ENCODE measurements at places on chromosomes 7 and 10. TPM values are rescaled to one million over a fixed set of nuclear protein-coding genes. Genes with fewer than 3 reads are reported as not detected.

The MMP21 gene
- total RNA-seq, result not detected

The ICA1 gene
- total RNA-seq, result 2.3 TPM

The CELF2 gene
- total RNA-seq, result 109 TPM

The KAZALD1 gene
- total RNA-seq, result 1.3 TPM

The PRKCQ gene
- total RNA-seq, result 45.2 TPM
